ENCODE measurements at places on chromosomes 4 and X. TPM values are rescaled to one million over a fixed set of nuclear protein-coding genes. Genes with fewer than 3 reads are reported as not detected.

FAM53A gene
- 1.9 TPM for total RNA-seq

DNA sequence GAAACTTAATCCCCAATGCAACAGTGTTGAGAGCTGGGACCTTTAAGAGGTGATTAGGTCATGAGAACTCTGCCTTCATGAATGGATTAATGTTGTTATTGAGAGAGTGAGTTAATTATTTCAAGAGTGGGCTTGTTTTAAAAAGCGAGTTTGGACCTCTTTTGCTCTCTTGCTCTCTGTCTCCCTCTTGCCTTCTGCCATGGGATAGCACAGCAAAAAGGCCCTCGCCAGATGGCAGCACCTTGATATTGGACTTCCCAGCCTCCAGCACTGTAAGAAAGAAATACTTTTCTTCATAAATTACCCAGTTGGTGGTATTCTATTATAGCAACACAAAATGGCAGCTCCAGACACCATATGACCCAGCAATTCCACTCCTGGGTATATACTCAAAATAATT, 7.0 kb upstream of the ATP6AP2 start:
- H3K4me1 ChIP-seq = no peaks in the 10 kb centered on the region
- DNase-seq = no peak
- H3K4me3 ChIP-seq = no peak overlapping the region
- H3K27me3 ChIP-seq = no peaks in the 10 kb centered on the region

CLGN gene
- total RNA-seq = not detected

GRCh38 chrX:23103546-23103945, 103.8 kb downstream of the DDX53 start:
- no peak overlapping the region for H3K4me3 ChIP-seq
- no peaks in the 10 kb centered on the region for H3K36me3 ChIP-seq
- H3K27ac ChIP-seq = no peak overlapping the region
- no peaks in the 10 kb centered on the region for H3K27me3 ChIP-seq

DNA sequence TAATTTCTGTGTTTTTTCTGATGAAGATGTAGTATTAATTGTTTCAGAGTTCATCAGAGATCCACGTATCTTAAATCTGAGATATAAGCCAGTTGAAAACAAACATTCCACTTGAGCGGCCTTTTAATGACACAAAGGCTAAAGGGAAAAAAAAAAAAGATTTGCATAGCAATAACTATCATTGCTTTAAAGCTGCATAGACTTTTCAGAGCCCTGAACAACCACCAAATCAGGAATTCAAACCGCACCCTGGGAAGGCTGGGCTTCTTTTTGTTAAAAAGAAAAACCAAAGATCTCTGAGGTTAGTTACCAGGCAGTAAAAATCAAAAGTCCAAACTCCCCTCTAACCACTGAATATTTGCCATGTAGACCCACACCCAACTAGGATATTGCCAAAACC, 206.0 kb downstream of the HHIP start:
- no peak for DNase-seq
- H3K27ac ChIP-seq = no peak overlapping the region
- no peaks in the 10 kb centered on the region for H3K27me3 ChIP-seq
- H3K4me3 ChIP-seq = no peak overlapping the region
- H3K36me3 ChIP-seq = no peaks in the 10 kb centered on the region
- H3K4me1 ChIP-seq = no peaks in the 10 kb centered on the region

- H3K36me3 ChIP-seq = no peaks in the 10 kb centered on the region
- DNase-seq = peak; percentile 88
- no peak overlapping the region for H3K4me3 ChIP-seq
- H3K27ac ChIP-seq = peak overlapping the region; percentile 69
- H3K4me1 ChIP-seq = peaks cover 9% of the 10 kb centered on the region
- no peaks in the 10 kb centered on the region for H3K27me3 ChIP-seq
These were observed 168.6 kb downstream of the NSUN7 start for GRCh38 chr4:40918330-40918729.

FGFR3 gene
- 4.0 TPM for total RNA-seq

DNA sequence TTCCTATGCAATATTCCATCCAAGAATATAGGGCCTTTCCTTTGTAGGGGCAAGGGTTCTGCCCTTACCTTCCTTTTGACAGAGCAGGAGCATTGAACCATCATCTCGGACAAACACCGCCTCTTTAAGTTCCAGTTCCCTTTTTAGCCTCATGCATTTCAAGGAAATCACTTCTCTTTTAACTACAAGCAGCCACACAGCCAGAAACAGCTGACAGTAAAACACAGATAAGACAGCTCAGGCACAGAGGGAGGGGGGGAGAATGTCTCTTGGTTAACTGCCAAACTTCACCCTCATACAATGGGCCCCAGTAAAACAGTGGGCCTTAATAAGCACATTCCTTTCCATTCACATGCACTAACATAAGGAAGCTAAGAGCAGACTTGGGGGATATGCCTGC, 648.3 kb downstream of the GABRG1 start:
- H3K4me3 ChIP-seq = no peak overlapping the region
- H3K4me1 ChIP-seq = no peaks in the 10 kb centered on the region
- H3K27me3 ChIP-seq = no peaks in the 10 kb centered on the region
- DNase-seq = no peak
- H3K27ac ChIP-seq = no peak overlapping the region

DNA sequence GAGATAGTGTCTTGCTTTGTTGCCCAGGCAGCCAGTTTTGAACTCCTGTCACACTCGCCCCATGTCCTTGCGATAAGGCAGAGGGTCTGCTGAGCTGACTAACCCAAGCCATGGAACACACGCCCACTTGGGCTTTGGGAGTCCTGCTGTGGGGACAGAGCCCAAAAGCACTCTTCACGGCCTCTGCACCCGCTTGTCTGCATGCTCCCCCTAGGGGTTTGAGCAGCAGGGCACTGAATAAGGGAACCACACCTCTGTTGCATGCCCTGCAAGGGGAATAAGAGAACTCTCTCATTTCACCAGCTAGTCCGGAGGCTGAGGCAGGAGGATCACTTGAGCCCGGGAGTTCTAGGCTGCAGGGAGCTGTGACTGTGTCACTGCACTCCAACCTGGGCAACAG, 166.0 kb downstream of the STAG2 start:
- no peak overlapping the region for H3K27ac ChIP-seq
- H3K4me1 ChIP-seq = no peaks in the 10 kb centered on the region
- no peaks in the 10 kb centered on the region for H3K27me3 ChIP-seq
- DNase-seq = no peak
- H3K36me3 ChIP-seq = no peaks in the 10 kb centered on the region

DNA sequence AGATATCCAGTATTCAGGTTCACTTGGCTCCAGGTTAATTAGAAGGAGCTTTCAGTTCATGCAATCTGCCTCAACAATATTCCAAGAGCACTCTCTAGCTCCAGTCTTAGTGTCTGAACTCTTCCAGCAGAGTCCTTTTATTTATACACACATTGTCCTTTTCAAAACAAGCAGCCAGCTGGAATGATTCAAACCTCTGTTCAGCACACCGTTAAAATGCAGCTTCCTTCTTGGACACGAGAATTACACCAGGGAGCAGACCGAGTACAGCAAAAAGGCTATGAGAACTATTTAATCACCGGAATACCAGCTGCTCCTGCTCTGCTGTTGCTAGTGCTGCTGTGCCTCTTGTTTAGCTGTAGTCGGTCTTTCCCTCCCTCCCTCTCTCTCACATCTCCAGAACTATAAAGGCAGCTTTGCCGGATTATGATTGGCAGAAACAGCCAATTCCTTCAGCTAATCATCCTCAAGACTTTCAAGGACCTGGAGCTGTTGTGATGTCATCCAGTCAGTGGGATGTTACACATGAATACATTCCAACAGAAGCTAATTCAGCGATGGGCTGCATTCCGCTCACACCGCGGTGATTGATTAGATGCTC, at the start of gene NDST4:
Gene NDST4, minus strand, starts transcription at position 115 of the 601 bp plus-strand sequence. CDS start 36,584 bp downstream, outside the sequence.
- no peak within 1 kb of the TSS for H3K4me3 ChIP-seq
- H3K36me3 ChIP-seq = no peaks in the 10 kb centered on the region
- H3K27me3 ChIP-seq = no peaks in the 10 kb centered on the region
- H3K27ac ChIP-seq = no peak within 1 kb of the TSS
- H3K4me1 ChIP-seq = no peaks in the 10 kb centered on the region

DNA sequence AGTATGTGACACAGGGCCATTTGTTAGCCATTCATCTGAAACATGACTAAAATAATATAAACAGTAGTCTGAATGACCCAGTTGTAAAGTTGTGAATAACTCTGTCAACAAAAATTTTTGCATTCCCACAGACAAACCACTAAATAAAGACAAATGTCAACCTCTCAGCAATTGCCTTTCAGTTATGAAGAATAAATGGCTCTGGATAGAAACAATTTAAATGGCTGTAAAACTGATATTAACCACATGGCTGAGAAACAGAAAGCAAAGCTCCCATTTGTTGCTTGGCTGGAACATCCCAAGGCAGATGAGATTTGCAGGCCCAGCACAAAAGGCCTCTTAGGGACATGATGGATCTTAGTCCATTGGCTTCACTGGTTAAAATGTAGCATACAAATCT, 296.3 kb downstream of the GALNTL6 start:
- H3K27me3 ChIP-seq = no peaks in the 10 kb centered on the region
- no peaks in the 10 kb centered on the region for H3K36me3 ChIP-seq
- no peak overlapping the region for H3K4me3 ChIP-seq
- DNase-seq = no peak
- H3K27ac ChIP-seq = no peak overlapping the region
- H3K4me1 ChIP-seq = no peaks in the 10 kb centered on the region

GAGE12F gene
- total RNA-seq = not detected

- no peak for DNase-seq
- no peaks in the 10 kb centered on the region for H3K36me3 ChIP-seq
- no peaks in the 10 kb centered on the region for H3K4me1 ChIP-seq
- H3K27ac ChIP-seq = no peak overlapping the region
- no peaks in the 10 kb centered on the region for H3K27me3 ChIP-seq
These were observed 111.3 kb downstream of the PCDH18 start for GRCh38 chr4:137420901-137421396.

GRCh38 chrX:66162331-66162822, 1.7 kb upstream of the HEPH start:
- no peaks in the 10 kb centered on the region for H3K36me3 ChIP-seq
- H3K4me3 ChIP-seq = no peak overlapping the region
- H3K27me3 ChIP-seq = no peaks in the 10 kb centered on the region
- no peak overlapping the region for H3K27ac ChIP-seq
- no peak for DNase-seq

CT45A5 gene
- total RNA-seq = not detected

- DNase-seq = no peak
- no peaks in the 10 kb centered on the region for H3K36me3 ChIP-seq
- no peak overlapping the region for H3K4me3 ChIP-seq
These were observed 19.1 kb upstream of the CXCL11 start for GRCh38 chr4:76055016-76055415.

CT45A2 gene
- total RNA-seq = not detected

RNF4 gene
- 50.7 TPM for total RNA-seq

DNA sequence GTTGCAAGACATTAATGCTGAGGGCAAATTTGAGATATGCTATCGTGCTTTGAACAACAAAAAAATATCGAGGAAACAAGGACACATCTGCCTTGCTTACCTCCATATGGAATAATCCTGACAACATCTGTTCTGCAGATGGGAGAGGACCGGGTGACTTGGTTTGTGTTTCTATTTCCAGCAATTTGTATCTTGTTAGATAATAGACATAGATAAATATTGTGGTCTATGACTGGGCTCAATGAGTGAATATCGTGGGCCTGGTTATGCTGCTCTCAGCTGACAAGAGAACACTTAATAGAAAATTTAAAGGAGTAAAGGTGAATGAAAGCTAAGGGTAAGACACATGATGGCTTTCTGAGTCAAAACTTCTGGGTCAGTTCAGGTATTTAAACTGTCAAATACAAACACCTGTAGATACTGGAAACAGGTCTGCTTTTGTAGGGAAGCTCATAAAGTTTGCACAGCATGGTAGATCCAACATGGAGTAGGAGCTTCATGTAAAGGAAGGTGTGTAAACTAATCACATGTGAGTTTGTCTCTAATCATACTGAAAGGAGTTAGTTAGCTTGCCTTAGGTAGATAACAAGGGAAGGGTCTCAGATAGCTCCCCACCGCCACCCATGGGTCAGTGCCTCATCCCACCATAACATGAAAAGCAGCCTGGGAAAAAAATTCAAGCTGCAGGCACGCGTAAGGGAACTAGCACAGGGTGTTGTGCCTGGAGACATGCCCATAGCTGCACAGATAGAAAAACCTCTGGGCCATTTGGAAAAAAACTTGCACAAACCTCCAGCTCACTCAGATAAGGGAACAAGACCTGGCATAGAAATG, 904.1 kb upstream of the EPHA5 start:
- H3K4me1 ChIP-seq = no peaks in the 10 kb centered on the region
- DNase-seq = no peak
- H3K27me3 ChIP-seq = no peaks in the 10 kb centered on the region
- H3K36me3 ChIP-seq = no peaks in the 10 kb centered on the region

DNA sequence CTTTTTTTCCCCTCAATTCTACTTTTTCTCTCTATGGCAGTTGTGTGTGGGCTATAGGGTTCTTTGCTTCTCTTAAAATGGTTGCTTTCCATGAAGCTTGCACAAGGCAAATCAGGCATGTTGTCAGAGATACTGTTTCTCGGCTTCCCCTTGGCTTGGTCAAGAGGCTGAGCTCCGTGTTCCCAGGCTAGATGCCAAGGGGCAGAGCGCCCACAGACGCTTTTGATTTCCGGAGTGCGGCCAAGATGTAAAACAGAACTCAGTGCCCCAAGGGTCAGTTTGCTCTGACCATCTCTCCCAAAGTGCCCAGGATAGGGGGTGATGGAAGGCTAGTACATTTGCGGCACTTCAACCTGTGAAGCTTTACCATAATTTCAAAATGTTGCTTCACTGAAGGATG, 64.2 kb upstream of the DIPK2B start:
- no peak for DNase-seq
- no peak overlapping the region for H3K27ac ChIP-seq
- H3K4me3 ChIP-seq = no peak overlapping the region
- no peaks in the 10 kb centered on the region for H3K27me3 ChIP-seq

DNA sequence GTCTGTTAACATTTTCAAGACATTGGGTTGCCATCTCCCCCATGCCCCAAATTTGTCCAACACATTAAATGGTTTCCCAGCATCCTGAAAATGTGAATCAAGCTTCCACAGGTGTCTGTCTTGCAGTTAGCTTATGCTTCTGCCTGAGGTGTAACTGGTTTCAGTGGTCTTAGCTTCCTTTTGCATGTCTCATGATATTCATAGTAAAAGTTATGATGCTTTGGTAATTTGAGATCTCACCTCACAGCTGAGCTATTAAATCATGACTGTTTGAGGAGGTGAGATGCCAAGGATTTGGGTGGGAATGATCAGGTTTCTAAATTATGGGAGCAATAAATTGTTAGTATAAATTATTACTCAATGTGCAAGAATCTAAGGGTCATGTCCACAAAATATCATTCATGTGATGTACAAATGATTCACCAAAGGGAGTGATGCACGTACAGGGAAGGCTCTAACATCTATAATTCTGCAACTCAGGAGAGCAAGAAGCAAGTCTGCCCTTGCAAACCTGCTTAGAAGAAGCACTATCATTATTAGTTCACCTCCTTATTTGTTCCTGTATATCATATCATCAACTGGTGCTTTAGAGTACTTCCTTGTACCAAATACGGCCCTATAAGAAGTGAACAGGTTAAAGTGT, 17.1 kb upstream of the RAI2 start:
- no peak overlapping the region for H3K4me3 ChIP-seq
- no peaks in the 10 kb centered on the region for H3K4me1 ChIP-seq
- H3K27ac ChIP-seq = no peak overlapping the region
- no peaks in the 10 kb centered on the region for H3K36me3 ChIP-seq
- no peak for DNase-seq
- H3K27me3 ChIP-seq = no peaks in the 10 kb centered on the region
